Neural progenitor cell (in vitro differentiated cells): ENCODE measurements at places on chromosomes 1 and 21.

DNA sequence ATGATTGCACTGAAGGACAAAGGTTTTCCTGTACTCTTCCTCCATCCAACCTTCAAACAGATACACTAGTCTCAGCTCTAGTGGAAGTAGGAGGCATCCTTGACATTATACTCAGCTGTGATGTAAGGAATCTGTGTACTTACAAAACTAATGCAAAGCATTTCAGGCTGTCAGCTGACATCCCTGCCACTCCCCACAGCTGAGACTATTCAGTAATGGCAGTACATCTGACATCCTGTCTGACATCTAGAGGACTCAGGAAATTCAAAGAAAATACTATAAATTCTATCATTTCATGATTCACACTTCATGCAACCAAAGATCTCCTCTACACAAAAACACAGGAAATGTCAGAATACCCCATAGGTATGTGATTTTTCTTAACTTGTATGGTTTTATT, 325.8 kb downstream of the SMYD3 start:
- DNase-seq, result no peak

- DNase-seq, result peak; percentile 15
Measured at GRCh38 chr1:101203820-101204540, 32.8 kb upstream of the S1PR1 start.

DNA sequence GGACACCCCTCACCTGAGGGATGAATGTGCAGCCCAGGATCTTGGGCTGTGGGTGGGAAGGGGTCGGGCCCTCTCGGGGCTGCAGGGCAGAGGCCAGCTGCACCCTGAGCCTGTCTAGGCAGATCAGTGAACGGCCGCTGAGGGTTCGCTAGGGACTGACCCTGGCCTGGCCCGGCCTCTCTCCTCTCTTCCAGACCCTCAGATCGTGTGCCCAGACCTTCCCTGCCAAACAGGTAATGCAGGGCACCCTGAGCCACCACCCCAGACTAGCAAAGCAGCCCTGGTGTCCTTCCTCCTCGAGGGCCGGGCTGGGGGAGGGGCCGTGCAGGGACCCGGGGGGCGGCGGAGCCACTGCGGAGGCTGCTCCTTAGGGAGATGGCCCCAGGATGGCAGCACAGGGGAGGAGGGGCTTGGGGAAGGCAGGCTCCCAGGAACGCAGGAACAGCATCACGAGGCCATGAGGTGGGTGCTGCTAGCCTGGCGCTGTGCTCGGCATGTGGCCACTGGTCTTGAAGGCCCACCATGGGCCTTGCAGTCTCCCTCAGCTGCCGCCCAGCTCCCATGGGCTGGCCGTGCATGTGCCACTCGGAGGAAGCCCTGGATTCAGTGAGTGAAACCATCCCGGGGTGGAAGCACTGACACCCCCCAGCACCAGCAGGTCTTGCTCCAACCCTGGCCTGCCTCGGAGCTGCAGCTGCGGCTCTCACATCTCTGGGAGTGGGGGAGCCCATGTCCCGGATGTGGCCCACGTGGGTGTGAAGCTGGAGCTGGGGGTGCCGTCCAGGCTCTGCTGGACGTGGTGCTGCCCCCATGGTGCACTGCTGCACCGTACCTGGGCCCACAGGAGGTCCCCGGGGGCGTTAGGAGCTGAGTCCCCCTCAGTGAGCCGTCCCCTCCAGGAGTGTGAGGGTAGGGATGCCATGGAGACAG, 28.7 kb downstream of the COL6A2 start:
- DNase-seq, result no peak

- no peak for DNase-seq
Measured at GRCh38 chr1:245858022-245858721, 648.9 kb downstream of the SMYD3 start.

DNA sequence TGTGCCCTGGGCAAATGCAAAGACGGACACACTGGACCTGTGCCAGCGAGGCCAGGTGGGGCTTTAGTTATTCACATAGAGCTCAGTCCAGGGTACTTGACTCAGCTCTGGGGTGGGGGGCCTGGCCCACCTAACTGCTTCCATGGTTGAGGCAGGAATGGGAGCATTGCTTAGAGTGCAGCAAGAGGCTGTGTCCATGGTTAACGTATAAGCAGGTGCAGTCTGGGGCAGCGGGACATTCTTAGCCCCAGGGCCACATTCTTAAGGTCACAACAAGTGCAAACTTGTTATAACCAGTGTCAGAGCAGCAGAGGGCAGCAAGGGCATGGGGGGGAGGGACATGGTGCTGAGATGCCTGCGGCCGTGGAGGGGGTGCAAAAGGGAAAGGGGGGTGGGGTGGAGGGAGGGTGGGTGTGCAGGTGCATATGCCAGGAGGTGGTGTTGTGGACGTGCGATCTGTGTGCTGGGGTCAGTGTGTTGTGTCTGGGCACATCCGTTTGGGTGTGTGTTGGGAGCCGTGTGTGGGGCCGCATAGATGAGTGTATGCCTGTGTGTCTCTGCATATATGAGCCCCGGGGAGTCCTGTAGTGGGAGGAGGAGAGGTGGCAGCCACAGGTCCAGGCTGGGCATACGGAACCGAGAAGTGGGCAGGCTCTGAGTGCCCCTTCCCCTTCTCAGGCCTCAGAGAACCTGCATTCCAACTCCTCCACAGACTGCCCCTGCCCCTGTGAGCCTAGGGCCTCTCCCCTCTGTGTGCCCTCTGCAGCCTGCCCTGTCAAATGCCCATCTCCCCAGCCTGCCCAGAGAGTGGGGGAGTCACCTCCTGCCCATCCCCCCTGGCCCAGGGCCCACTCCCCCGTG, 8.4 kb downstream of the KCNJ10 start:
- no peak for DNase-seq

- no peak for DNase-seq
Measured at GRCh38 chr1:227429447-227430359, 111.4 kb upstream of the CDC42BPA start.

DNA sequence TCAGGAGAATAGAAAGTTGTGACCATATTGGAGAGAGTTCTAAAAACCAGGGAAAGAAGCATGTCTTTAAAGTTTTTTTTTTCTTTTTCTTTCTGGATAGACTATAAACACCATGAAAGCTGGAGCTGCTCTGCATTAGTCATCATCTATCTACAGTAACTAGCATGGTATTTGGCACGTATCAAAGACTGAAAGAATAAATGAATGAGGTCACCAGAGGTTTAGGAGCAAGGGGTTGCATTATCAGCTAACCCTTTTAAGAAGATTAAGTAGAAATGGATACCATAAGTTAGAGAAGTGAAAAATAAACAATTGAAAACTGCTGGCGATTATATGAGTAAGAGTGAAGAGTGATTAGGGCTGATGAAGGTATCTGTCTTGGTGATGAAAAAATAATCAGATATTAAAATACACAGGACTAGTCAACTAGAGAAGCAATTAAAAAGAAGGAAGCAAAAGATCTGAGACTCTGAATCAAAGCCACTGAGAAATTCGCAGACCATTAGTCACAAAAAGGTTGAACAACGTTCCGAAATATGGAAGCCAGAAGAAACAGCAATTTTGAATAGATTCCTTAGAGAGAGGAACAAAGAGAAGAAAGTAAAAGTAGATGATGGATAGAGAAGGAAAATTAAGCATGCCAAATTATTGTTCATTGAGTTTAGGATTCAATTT, 536.4 kb downstream of the DPYD start:
- DNase-seq, result no peak

- no peak for DNase-seq
Measured at GRCh38 chr1:191398551-191398950, 759.7 kb upstream of the RGS18 start.

GRCh38 chr1:53413175-53414001, 45.8 kb upstream of the DMRTB1 start:
- no peak for DNase-seq

DNA sequence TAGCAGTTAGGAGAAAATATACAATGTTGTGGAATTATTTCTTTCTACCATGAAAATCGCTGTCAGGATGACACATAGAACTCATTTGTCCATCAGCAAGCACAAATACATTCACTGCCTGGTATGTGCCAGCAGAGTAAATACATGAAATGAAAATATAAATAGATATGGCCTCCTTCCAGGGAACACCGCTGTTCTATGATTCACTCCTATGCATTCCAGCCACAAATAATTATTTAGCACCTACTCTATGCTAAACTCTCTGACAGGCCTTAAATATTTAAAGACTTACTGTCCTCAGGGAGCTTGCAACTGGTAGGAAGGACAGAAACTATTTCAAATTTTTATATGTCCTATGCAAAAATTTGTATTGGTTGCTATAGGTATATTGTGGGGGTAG, 975.0 kb upstream of the NCAM2 start:
- no peak for DNase-seq

DNA sequence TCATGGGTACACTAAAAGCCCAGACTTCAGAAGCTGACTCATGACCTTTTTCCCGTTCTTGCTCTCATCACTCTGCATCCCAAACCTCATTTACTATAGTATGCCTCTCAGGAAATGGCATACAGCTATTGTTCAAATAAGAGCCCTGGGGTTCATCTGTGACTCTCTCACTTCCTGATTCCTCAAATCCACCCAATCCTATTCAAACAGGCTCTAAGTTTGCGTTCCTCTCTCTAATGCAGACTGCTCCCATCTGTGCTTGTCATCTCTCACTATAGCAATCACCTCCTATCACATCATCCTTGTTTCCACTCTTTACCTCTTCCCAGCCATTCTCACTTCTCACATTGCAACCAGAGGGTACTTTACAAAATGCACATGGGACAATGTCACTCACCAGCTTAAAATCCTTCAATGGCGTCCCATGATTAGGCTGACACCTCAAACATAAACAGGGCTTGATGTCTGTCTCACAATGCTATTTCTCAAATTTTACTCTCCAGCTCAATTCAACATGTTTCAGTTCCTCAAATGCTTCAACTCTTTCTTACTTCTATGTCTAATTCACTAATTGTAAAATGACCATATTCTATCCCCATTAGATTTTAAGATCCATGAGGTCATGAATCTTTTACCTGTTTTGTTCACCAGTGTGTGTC, 408.4 kb downstream of the NTNG1 start:
- no peak for DNase-seq

DNA sequence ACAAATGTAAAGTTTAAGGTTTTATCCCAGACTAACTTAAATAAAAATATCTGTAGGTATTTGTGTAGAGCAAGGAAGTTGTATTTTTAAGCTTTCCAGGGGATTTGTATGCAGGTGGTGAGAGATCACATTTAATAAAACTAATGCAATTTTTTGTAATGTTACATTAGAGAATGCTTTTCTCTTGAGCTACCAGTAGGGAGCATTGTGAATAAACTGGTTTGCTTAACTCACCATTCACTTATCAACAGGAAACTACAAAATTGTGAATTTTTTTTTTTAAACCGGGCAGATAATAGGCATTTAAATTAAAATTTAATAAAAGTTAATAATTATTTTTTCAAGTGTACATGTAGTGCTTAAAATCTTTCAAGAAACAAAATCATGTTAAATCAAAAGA, 78.6 kb downstream of the IVNS1ABP start:
- DNase-seq, result no peak

- peak; percentile 16 for DNase-seq
Measured at GRCh38 chr1:11697188-11697892, 5.8 kb downstream of the DRAXIN start.

DNA sequence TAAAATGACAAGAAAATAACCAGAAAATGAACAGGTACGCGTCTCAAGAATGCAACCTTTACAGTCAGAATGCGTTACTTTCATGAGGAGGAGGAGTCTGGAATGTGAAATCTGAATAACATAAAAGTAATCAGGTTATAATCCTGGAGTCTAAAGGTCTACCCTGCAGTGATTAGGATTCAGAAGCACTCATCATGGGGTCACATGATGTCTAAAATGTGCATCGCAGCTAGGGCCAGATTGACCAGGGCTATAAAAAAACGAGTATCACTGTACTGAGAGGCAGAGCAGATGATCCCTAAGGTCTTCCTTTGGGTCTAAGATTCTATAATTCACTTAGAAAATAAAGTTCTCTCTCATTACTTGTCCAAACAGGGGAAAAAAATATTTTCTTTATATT, 7.4 kb downstream of the EIF2D start:
- no peak for DNase-seq

DNA sequence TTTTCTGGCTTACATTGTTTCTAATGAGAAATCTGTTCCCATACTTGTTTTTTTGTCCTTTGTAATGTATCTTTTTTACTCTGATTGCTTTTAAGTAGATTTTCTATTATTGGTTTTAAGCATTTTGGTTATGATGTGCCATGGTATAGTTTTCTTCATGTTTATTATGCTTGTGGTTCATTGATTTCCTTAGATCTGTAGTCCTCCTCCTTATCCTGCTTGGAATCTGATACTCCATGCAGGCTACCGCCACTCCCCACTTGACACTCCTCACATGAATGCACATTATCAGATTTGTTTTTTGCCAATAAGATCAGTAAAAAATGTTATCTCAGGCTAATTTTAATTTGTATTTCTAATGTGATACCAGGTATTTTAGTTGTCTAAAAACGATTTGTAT, 20.8 kb downstream of the UROD start:
- DNase-seq, result no peak
